ENCODE measurements at places on chromosomes 3 and 15.

- DNase-seq: no peak
These were observed 802 bp upstream of the NECTIN3 start for GRCh38 chr3:111070772-111071256.

- DNase-seq: no peak
These were observed 176.7 kb upstream of the GOLIM4 start for GRCh38 chr3:168272343-168272985.

DNA sequence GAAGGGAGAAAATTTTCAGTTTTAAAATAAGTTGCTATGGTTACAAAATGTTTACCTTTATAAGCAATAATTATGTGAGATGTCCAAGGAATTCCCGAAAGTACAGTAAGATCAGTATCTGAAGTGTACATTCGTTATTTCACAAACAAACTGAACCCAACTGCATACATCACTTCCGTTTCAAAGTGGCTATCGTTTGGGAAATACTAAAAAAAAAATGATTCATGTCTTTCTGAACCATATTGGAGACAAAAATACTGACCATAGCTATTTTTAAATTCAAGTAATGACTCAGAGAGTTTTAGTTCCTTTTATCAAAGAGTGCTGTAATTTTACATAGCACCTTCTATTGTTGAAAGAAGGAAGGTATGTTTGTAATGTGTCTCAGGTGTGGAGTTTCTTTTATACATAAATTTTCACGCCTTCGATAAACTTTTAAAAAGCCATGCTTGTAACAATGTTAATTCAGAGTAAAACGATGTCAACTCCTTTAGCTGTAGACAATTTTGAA lies 8.0 kb upstream of the ANKRD28 start:
- no peak for DNase-seq

DNA sequence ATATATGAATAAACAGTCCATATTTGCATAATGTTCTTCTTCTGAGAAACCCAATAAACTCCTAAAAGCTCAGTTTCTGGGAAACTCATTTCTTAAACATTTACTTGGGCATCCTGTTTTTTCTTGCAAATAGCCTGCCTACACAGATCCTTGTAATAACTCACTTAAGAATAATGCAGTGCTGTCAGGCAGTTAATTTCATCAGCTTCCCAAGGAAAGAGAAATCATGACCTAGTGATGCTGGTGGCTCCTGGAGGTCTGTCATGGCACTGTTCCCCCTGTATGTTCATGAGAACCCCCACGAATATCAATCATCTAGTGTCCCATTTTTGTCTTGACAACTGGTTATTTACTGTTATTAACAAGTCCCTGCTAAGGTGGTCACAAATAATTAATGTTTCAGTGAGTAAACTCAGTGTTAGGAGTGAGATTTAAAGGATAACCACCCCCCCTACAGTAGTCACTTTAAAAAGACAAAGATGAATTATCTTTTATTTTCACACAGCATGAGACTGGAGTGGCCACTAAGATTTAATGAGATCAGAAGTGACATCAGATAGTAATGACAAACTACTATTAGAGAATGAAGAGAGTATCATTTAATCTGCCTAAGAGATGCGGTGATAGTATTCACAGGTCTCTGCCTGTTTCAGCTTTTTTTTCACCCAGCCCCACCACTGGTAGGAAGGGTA lies 279.5 kb upstream of the NECTIN3 start:
- no peak for DNase-seq

DNA sequence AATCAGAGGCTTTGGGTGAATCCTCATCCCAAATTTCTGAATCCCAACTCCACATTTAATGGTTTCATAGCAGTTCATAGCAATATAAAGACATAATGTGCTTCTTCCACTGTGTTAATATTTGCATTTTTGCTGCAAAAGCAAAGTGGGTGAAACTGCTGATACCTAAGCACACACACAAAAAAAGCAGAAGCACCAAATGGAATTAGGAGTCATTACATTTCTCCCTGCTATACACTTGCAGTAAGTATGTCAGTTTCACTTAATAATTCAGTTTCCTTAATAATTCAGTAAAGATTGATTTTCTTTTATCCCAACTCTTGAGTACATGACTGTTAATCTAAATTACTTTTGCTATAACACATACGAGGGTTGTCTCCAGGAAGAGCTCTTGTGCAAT lies 48.9 kb upstream of the ALCAM start:
- DNase-seq: no peak

DNA sequence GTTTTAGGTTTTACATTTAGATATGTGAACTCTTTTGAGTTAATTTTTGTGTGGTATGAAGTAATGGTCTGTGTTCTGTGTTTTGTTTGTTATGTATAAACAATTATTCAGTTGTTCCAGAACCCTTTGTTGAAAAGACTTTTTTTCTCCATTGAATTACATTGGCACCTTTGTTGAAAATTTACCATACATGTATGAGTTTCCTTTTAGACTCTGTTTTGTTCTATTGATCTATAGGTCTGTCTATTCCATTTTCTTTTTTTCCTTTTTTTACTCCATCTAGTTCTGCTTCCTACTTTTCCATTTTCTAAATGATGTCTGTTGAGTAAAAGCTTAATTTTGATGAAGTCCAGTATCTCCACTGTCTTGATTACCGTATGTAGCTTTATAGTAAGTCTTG lies 31.4 kb downstream of the ARIH2 start:
- peak; percentile 79 for DNase-seq

DNA sequence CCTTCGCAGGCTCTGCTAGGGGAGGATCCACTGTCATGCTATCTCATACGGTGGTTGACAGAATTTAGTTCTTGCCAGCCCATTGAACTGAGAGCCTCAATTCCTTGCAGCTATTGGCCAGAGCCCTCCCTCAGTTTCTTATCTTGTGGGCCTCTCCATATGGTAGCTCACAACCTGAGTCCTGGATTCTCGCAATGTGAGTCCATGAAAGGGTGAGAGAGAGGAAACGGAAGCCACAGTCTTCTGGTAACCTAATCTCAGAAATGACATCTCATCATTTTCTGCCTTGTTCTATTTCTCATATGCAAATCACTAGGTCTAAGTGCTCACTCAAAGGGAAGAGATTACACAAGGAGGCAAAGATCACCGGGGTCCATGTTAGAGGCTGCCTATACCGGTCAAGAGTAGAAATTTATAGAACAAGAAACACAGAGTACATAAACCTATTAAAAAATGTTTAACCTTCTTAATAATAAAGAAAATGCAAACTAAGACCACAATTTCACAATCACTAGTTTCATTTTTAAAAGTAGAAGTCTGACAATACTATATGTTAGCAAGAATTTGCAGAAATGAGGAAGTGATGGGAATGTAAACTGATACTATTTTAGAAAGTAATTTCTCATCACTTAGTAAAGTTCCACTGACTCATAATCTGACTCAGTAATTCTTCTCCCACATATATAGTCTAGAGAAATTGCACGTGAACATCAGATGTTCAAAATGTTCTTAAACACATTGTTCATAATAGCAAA lies 378.4 kb upstream of the AGTR1 start:
- no peak for DNase-seq

DNA sequence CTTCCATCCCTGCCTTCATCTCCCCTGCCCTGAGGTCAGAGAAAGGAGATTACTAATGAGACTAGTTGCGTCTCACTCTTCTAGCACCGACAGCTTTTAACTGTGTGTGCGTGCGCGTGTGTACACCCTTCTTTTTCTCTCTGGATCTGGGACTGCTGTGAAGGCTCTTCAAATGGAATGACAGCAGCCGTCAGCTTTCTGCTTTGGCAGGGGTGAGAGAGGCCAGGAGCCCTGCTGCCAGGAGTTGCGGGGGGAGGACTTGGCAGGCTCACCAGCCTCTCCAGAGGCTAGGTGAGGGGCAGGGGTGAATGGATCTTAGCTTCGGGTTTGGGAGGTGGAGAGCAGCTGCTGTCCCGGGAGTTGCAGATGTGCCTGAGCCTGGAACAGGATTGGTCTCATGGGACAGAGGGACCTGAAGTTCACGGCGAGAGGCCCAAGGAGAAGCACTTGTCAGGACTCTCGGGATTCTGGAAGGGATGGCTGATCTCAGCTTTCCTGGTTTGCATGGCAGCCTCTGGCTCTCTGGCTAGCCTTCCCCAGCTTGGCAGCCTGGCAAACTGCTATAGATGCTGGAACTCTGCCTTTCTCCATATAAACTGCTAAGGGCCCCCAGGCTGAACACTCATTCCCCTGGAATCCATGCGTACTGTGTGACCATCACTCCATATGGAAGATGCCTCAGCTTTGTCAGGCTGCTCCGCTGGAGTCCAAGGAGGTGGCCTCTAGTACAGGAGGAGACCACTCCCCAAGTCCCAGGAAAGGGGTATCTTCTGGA lies 16.6 kb downstream of the TEX264 start:
- no peak for DNase-seq

- no peak for DNase-seq
These were observed 157.7 kb upstream of the BCL6 start for GRCh38 chr3:187902936-187903335.

DNA sequence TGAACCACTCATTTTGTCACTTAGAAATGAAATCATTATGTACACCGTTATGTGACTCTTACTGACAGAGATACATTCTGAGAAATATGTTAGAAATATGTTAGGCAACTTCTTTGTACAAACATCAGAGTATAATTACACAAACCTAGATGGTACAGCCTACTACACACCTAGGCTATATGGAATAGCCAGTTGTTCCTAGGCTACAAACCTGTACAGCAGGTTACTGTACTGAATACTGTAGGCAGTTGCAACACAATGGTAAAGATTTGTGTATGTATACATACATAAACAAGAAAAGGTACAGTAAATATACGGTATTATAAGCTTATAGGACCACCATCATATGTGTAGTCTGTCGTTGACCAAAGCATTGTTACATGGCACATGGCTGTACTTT lies 3.7 kb downstream of the SACM1L start:
- DNase-seq: no peak

DNA sequence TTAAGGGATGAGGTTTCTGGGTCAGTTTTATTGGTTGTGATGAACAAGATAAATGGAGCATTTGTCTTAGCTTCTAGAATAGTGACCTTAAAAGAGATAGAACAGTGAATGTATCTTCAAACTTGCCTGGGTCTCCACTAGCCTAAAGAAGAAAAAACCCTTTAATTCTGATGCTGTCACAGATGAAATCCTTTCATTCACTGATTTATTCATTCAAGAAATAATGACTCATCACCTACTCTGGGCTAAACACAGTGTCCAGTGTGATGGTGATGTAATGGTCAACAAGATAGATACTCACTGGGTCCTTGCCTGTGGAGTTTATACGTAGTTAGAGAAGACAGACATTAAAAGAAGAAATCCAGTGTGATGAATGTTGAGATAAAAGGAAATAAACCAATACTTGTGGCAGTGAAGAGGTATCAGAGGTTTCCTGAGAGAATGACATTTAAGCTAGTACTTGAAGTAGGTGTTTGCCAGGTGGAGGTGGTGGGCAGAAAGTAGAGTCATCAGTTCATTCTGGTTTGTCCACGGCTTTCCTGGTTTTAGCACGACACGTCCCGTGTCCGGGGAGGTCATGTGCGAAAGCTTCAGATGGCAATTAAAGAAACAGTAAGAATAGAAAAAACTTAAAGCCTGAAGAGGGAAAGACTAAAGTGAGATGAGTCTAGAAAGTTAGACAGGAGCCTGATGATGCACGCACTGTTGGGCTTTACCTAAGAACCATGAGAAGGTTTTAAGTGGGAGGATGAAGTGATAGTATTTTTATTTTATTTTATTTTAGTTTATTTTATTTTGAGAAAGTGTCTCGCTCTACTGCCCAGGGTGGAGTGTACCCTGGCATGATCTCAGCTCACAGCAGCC lies 18.5 kb downstream of the PAK2 start:
- DNase-seq: peak; percentile 93

DNA sequence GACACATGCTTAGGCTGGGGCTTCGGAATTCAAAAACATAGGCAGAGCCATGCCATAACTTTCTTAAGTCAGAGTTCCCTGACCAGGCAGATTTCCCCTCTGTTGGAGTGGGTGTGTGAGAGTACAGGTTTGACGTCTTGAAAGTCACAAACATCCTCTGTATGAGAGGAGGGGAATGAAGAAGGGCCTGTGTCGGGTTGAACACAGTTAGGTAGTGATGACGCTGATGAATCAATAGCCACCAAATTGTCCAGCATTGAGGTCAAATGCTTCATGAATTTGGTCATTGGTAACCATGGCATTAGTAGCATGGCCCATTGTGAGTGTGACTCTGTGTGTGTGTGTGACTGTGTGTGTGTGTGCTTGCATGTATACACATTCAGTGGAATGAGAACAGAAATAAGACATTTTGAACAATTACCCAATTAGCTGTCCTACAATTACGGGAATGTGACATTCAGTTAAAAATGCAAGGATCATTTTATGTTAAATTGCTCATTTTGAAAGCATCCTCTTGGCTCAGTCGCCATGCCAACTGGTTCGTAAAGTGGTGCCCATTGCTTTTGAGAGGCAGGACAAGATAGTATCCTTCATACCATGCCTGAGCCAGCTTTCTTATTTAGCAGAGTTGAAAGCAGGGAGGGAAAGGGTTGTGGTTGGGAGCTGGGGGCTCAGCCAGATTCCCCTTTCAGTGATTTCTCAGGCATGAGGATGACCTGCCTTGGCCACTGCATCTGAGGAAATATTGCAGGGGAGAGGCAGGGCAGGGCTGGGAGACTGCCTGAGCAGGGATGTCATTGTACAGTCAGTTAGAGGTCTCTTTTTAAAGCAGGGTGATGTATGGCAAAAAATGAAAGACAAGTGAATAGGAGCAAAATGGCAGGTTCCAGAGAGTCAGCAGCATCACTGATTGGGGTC lies 35.4 kb downstream of the RBP2 start:
- DNase-seq: no peak

- no peak for DNase-seq
These were observed 19.2 kb downstream of the FOXP1 start for GRCh38 chr3:71564361-71564760.

DNA sequence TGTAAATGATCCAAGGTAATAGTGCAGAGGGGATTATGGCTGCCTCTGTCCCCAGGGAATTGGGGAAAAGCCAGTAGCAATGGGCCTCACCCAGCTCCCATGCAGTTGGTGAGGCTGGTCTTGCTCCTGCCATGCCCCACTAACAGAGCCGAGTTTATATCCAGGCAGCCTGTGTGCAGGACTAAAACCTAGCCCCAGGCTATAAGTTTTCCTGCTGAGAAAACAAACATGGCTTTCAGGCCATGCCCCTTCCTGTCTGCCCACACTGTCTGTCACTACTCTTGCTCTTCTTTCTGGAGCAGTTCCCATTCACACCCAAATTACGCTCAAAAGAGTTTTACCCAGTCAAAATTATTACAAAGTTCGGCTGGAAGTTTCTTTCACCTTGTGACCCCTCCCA lies 73.5 kb upstream of the SPATA16 start:
- DNase-seq: no peak

- no peak for DNase-seq
These were observed 3.5 kb upstream of the CLRN1 start for GRCh38 chr3:150975992-150976368.
